ENCODE measurements at places on chromosomes 1 and 21.

DNA sequence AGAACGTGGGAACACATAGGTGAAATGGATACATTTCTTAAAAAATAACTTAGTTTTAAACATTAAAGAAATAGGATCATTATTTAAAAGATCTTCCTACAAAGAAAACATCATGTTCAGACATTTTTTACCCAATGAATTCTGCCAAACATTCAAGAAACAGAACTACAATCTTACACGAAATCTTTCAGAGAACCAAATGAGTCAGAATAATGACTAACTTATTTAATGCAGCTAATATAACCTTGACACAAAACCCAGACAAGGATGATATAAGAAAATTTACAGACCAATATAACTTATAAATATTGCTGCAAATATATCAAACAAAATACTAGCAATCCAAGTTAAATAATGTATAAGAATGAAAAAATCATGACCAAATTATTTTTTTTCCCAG lies 220.1 kb upstream of the KCNK2 start:
- DNase-seq, result no peak

GRCh38 chr21:40194185-40194980 lies 327.1 kb downstream of the PCP4 start:
- DNase-seq, result no peak

GRCh38 chr1:95068956-95069709 lies 3.6 kb downstream of the ALG14 start:
- DNase-seq, result no peak

- peak; percentile 27 for DNase-seq
Measured at GRCh38 chr21:18529254-18529653, 125.7 kb upstream of the TMPRSS15 start.

GRCh38 chr1:115492880-115493279 lies 148.9 kb upstream of the VANGL1 start:
- no peak for DNase-seq

DNA sequence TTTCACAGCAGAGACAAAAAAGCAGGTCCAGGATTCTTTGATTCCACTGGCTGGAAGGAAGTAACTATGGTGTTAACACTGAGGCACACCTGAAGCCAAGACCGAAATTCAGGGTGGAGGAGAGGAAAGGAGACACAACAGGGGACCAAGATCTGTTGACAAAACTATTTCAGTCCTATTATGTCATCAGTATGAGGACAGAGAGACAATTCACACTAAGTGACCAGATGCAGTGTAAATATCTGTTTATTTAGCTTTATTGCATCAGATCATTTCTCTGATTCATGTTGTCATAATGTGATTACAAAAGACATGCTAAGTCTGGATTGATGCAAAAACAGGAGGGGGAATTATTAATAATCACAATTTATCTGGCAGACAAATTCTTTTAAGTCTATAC lies 118.8 kb downstream of the SIPA1L2 start:
- no peak for DNase-seq

DNA sequence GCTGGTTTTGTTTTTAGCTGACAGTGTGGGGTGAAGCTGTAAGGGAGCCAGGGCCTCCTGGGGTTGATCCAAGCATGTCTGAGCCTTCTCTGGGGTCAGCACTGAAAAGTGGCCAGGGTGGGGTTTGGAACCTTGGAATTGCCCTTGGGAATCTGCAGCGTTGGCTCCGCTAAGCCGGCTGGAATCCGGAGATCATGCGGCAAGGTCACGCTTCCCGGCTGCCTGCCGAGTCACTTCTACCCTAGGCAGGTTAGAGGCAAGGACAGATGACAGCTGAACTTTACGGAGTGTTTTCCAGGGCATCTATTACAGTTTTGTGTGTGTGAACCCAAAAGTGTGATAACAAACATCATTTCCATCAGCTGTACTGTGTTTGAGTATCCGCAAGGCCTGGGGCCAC lies 17.1 kb downstream of the ABCG1 start:
- DNase-seq, result no peak

GRCh38 chr1:57485643-57486042 lies 61.8 kb upstream of the DAB1 start:
- no peak for DNase-seq

- no peak for DNase-seq
Measured at GRCh38 chr1:155978325-155978972, at the start of gene ARHGEF2. Gene ARHGEF2 (minus strand): TSS chr1:155978547. CDS start chr1:155978427, 120 bp downstream.
